ENCODE measurements at places on chromosomes 6 and 20.

GRCh38 chr20:6504826-6505225 is 262.7 kb upstream of the BMP2 start:
- no peak for DNase-seq

DNA sequence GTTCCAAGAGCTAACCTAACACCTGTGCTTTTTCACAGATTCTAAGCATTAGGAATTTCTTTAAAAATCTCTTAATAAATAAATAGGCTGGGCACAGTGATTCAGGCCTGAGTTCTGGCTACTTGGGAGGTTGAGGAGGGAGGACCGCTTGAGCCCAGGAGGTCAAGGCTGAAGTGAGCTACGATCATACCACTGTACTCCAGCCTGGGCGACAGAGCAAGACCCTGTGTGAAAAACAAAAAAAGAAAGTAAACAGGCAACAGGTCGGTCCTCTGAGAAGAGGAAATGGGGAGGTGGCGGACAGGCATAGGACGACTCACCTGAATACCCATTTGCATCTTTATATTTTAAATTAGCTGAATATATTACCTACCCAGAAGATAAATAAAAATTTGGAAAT is 26.5 kb downstream of the GMDS start:
- no peak for DNase-seq

DNA sequence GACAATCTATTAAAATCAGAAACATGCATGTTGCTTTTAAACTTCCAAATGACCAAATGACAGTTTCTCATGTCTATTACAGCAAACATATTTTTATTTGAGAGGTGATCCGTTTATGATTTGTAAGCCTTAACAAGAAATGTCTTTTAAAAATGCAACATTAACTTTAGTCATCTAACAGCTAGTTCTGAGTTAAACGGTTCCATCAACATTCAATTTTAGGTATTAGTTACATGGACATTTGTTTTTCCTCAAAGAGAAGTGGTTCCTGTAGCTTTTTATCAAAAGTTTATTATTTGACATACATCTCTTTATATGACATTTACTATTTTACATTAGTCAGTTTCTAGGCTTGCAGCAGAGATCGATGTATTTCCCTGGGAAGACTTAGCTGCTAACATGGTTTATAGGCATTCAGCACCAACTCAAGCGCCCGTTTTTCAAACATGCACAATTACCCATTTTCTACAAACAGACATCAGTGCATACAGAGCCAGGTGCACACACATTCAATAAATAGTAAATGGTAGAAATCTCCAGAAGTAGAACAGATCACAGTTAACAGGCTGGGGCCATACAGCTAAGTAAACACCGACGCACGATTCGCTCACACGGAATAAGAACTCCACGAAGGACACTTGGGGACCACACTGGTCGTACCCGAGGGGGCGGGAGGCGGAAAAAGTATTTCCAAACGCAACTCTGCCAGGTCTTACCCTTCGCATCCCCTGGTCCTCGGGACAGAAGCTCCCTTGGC is 882 bp downstream of the CNR1 start:
- DNase-seq = no peak

GRCh38 chr6:161542346-161542980 is 268.6 kb upstream of the AGPAT4 start:
- no peak for DNase-seq

DNA sequence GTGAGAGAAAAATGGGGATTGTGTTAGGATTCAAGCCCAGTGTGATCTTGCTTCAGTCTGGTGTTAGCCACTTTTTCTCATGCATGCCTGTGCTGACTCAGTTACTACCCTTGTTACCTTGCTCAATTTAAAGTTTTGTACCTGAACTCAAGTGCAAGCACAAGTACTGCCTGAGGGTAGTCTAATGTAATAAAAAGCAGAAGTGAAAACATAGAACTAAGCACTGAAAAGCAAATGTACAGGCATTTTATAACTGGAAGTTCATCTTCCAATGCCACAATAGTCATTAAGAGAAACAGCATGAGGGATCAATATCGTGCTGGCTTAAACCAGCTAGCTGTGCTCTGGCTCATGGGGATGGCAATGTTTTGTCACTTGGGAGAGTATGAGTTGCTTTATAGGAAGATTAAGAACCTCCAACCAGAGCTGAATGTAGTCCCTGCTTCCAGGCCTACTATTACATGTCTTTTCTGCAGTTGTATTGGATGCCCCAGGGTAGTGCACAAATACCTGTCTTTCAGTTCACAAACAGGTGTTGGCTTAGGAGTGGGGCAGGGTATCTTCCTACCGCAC is 48.7 kb downstream of the SLC35F1 start:
- no peak for DNase-seq

DNA sequence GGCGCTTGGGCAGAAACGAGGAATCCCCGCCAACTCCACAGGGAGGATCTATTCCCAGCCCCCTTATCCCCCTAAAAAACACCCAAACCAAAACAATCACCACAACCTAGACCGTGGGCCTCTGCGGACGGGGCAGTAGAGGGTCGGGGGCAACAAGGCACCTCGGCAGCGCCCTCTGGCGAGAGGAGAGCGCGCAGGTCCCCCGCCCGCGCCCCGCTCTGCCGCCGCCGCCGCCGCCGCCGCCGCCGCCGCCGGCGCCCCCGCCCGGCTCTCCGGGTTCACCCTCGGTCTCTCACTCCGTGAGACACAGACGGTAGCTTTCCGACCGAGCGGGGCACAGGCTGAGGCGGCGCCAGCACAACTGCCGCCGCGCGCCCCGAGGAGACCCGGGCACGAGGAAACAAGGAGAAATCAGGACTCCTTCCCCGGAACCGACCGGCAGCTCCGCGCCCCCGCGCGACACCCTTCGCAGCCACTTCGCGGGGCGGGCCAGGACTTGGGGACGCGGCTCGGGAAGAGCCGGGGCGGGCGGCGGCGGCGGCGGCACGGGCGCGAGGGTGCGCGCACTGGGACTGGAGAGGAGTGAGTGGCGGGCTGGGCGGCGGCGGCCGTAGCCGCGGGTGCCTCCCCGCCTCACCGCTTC is at the start of gene SLC35F1:
Gene SLC35F1 (plus strand): TSS at position 307 of the 643 bp plus-strand sequence.
- no peak for DNase-seq

DNA sequence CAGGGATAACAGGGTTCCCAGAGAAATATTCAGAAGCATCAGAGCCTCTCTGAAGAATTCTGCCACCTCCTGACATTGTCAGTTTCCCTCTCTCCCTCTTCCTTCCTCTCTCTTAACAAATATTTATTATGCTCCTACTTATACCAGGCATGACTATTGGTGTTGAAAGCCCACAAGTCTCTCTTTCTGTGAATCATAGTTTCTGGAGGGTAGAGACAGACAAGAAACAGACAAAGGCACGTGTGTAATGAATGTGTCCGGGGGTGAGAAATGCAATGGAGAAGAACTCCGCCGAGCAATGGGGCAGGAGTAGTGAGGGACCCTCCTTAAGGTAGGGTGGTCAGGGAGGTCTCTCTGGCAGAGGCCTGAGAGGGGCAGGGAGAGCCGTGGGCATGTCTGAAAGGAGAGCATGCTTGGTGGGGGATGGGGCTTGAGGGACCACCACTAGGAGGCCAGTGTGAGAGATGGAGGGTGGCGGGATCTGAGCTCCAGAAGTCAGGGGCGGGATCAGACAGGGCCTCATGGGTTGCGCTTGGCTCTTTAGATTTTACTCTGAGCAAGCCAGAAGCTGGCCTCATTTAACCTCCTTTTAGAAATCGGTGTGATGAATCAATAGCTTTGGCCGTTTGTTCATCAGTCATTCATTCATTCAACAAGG is 57.3 kb downstream of the EYA2 start:
- no peak for DNase-seq

GRCh38 chr6:25454136-25454535 is 175.0 kb downstream of the CARMIL1 start:
- no peak for DNase-seq

GRCh38 chr6:140202964-140203515 is 828.6 kb upstream of the CITED2 start:
- no peak for DNase-seq

- DNase-seq = no peak
These were observed 65.6 kb upstream of the RREB1 start for GRCh38 chr6:7042056-7042653.

DNA sequence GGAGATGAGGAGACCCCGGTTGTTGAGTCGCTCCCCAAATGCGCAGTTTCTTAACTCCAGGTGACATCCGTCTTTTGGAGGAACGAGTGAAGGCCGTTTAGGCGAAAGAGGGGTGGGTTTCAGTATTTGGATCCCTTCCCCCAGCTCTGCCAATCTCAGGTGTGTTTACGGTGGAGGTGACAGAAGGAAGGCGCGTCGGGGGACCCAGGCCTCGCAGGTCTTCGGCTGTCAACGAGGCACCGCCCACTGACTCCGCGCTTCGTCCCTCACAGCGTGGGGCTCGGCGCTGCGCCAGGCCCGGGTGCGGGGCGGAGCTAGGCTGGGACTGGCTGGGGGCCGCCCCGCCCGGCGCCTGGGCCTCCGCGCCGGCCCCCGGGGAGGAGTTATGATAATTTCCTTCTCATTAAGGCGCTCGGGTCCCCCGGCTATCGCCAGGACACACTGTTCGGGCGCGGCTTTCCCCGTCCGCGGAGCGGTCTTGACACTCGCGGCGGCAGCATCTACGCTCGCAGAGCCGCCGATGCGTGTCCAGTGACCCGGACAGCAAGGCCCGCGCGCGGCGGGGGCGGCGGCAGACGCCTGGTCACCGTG is at the start of gene TFAP2C:
Gene TFAP2C (plus strand): TSS at position 434 of the 591 bp plus-strand sequence. CDS start 239 bp downstream, outside the sequence.
- no peak for DNase-seq

GRCh38 chr6:148932208-148932607 is 185.4 kb downstream of the UST start:
- DNase-seq = no peak

- no peak for DNase-seq
These were observed 39.5 kb downstream of the UBE2V1 start for GRCh38 chr20:50073500-50073899.

GRCh38 chr20:50911716-50912115 is 19.5 kb downstream of the ADNP start:
- no peak for DNase-seq

GRCh38 chr20:18011951-18012645 is 43.3 kb downstream of the MGME1 start:
- no peak for DNase-seq

GRCh38 chr20:48797850-48798747 is 29.7 kb downstream of the PREX1 start:
- DNase-seq = no peak

DNA sequence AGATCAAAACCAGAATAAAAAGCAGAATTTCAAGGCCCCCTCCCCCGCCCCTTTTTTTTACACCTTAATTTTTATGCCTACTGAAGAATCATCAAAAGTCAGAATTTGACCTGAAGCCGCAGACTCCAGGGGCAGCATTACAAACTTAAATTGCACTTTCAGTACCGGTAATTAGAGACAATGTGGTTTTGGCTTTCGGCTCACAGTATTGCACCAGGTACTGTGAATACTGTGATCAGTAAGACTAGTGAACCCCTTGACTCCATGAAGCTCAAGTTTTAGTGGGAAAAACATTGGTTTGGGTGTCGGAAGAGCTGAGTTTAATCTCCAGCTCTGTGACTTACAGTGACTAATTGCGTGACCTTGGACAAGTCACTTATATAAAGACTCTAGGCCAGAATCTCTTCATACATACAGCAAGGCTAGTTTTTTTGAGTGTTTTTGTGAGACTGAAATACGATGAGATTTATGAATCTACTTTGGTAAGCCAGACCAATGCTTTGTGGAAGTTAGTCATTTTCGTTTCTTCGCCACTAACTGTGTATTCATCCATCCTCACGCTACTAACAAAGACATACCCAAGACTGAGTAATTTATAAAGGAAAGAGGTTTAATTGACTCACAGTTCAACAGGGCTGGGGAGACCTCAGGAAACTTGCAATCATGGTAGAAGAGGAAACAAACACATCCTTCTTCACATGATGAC is 114.7 kb downstream of the SASH1 start:
- DNase-seq = no peak
